ENCODE measurements at places on chromosomes 11 and 22. TPM values are rescaled to one million over a fixed set of nuclear protein-coding genes. Genes with fewer than 3 reads are reported as not detected.

The OOSP3 gene
- not detected for total RNA-seq

The TESMIN gene
- total RNA-seq = 1.0 TPM

The SEC14L6 gene
- total RNA-seq = 1.2 TPM

The BTG4 gene
- total RNA-seq = not detected

The NECTIN1 gene
- total RNA-seq = 18.1 TPM

The FZD4 gene
- total RNA-seq = 65.2 TPM

The GAL3ST1 gene
- 0.63 TPM for total RNA-seq

The SCUBE2 gene
- 121 TPM for total RNA-seq

The VSIG2 gene
- total RNA-seq = 27.5 TPM

The TSPAN32 gene
- total RNA-seq = 1.9 TPM

The MUC15 gene
- total RNA-seq = 5.8 TPM

The GDPD4 gene
- not detected for total RNA-seq

Measured in urinary bladder (tissue), 4 donors.